NCI-H345 (cell line): ENCODE measurements at places on chromosomes 16 and 17.

GRCh38 chr17:58402047-58402446, 15.3 kb downstream of the RNF43 start:
- DNase-seq, result no peak

DNA sequence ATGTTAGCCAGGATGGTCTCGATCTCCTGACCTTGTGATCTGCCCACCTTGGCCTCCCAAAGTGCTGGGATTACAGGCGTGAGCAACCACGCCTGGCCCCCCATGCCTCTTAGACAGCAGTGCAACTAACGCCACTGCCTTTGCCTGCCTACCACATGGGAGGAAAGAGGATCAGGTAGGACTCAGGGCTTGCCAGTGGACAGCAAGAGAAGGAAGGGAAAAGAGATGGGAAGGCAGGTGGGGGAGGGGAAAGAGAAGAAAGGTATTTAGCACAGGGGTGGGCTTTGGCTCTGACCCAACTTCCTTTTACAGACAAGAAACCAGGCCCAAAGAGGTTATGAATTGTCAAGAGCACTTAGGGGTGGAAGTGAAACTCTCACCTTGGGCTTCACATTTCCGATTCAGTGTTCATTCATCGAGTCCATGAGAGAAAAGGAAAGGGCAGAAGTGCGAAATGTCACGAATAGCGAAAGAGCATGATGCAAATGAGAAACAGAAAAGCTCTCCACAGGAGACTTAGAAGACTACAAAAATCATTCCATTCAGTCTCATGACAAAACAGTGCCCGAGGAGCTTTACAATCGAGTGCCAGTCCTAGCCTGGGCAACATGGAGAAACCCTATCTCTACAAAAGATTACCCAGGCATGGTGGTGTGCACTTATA, 36.4 kb downstream of the CDK5R1 start:
- DNase-seq, result peak; percentile 11

GRCh38 chr17:74234486-74234885, 21.1 kb downstream of the TTYH2 start:
- no peak for DNase-seq

GRCh38 chr17:30235386-30236296, at the start of gene SLC6A4:
TSS of gene SLC6A4 (minus strand) at chr17:30235697. CDS start at chr17:30221958, 13,739 bp downstream.
- no peak for DNase-seq

DNA sequence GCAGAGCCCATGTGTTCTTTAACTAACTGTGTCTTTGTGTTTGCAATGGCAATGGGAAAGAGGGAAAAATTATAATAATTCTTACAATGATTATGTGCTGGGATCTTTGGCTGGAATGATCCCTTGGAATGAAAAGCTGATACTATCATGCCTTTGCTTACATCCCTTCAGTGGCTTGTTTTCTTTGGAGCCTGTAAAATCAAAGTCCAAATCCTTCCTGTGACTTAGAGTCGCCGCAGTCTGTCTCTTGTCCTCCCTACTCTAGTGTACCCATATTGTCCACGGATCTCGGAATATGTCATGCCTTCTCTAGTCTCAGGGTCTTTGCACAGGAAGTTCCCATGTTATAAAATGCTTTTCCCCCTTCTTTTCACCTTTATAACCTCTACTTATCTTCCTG, 111.7 kb upstream of the MAF start:
- no peak for DNase-seq

DNA sequence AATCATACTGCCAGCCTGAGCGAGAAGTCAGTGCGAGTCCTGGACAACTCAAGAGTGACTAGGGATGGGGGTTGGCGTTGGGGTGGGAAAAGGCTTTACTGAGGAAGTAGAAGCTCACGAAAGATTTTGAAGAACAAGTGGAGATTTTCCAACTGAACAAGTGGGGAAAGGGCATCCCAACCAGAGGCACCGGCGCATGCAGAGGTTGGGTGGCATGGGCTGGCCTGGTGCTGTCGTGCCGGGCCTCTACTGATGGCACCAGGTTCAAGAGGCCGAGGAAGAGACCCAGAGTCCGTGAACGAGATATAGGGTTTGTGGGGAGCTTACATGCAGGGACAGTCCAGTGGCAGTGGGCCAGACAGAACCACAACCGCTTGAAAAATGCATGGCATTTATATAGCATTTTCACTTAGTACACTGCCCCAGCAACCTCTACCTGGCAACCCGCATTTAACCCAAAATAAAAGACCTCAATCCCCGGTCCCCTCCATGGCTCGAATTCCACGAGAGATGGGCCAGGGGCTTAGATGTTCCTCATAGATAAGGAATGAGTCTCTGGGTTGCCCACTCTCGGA, 7.7 kb upstream of the ITGA3 start:
- no peak for DNase-seq

DNA sequence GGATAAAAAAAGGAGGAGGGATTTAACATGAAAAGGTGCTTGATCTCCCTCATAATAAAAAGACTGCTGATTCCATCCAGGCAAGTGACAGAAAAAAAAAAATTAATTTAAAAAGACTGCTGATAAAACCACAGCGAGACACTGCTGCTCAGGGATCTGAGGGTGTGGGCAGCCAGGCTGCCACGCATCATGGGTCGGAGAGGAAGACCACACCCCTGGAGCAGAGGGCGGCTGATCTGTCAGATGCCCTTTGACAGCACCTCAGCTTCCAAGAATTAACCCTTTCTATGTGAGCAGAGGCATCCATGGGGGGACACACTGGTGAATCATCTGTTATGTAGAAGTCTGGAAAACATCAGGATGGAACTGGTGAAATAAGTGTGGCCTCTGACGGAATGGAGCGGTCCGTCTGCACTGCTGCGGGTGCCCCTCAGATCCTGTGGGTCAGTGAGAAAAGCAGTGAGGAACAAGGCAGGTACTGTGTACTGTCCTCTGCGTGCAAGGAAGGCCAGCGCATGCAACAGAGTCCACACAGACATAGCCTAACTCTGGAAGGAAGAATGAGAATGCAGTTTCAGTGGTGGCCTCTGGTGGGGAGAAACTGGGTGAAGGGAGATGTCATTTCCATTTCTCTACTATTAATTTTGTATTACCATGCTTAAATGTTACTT, 19.8 kb downstream of the MAPT start:
- DNase-seq, result no peak

DNA sequence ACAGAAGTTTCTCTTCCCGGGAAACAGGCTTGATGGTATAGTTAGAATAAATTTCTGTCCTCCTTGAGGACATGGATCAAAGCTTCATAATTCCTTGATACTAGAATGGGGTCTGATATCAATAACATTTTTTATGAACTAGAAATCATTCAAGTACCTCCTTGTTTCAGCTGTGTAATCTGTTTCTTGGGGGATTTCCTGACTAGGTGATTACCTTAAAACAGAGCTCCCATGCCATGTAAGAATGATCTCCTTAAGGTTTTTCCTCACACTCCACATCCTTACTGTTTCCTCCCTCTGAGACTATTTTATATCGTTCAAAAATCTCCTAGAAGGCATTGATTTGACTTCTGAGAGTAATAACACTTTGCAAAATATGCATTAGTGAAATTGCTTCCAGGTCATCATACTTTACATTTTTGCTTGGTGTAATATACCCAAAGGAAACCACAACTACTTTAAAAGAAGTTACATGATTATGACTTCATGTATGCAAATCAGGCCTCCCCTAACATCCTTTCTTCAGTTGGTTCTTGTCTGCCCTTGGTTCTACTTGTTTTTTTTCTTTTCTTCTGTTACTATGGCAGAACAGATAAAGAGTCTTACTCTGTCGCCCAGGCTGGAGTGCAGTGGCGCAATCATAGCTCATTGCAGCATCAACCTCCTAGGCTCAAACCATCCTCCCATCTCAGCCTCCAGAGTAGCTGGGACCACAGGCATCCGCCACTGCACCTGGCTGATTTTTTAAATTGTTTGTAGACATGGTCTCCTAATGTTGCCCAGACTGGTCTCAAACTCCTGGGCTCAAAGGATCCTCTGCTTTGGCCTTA, 388.8 kb downstream of the ZFHX3 start:
- DNase-seq, result no peak

GRCh38 chr16:64754279-64754678, 367.6 kb downstream of the CDH11 start:
- DNase-seq, result no peak

- DNase-seq, result no peak
Observed at GRCh38 chr16:88783391-88784073, 1.5 kb downstream of the PIEZO1 start.

- no peak for DNase-seq
Observed at GRCh38 chr17:4733073-4733531, 1.9 kb downstream of the MED11 start.

DNA sequence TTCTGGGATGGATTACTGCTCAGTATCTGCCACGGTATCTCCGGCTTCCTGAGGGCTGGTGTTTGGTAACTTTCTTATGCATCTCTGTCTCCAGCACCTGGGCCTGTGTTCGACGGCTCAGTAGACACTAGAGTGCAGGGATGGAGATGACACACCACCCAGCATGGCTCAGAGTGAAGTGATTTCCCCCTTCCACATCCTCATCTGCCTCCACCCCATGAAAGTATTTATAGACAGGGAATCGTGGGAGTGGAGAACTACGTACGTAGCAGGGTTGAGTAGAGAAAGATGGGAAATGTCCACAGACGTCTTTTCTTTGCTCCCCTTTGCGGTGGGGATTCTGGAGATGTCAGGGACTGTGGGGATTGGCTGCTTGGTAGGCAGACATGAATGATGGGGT, 11.8 kb upstream of the SLC25A19 start:
- DNase-seq, result no peak

DNA sequence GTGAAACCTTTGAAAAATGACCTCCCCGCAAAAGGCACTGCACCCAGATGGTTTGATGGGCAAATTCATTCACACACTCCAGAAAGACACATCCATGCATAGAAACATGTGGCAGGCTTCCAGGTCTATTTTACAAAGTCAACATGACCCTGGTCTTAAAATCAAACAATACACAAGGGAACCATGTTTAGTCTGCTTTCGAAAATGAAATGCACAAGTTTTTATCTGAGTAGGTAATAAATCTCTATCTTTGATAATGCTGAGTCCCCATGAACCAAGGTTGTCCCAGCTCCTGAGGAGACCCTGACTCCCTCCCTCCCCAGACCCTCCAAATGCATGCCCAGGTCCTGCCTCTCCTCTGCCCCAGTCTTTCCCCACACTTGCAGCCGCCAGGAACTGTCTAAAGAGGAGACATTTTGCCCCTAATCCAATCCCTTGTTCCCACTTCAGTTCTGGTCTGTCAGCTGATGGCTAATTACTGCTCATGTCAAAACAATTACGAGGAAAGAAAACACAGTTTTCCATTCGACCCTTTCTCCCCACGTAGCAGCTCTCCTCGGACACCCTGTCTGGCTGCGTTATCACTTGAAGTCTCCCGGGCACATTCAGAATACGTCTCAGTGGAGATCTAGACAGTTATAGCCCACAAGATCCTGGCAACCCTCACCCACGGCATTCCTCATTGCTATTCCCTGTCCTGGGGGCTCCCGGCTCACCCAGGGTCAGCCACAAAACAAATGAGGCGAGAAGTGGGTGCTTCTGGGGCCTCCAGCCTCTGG, 68.8 kb upstream of the RCVRN start:
- no peak for DNase-seq

GRCh38 chr16:50403491-50403890, 34.7 kb upstream of the BRD7 start:
- no peak for DNase-seq

- DNase-seq, result no peak
Observed at GRCh38 chr16:35506898-35507194, 2047.4 kb downstream of the TP53TG3F start.

DNA sequence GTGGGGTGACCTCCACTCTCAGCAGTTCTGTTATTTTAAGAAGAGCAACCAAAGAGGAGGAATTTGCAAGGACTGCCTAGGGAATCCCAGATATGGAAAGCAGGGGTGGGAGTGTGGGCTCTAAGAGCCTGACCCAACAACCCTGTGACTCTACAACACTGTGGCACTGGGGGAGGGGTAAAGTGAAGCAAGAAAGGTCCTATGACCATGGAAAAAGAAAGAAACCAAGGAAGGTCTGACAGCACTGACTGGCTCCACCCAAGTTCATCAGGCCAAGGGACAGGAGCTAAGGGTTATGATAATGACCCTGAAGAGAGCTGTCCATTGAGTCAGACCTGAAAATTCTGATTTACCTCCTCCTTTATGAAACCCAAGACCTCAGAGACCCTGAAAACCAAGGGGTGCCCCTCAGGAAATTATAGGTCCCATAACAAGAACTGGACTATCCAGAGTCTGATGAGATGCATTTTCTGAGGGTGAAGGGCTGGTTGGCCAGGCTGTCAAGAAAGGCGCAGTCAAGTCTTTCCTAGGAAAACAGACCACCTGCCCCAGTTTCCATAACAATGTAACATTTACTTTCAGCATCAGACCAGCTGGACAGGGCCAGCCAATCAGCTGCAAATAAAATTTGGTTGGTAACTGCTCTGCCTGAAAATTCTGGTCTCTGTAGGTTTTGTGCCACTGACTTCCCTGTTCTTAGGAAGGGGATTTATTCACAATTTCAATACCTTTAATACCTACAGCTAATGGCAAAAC, 53.8 kb upstream of the MTMR4 start:
- no peak for DNase-seq

GRCh38 chr16:50696575-50697420, 3.4 kb downstream of the NOD2 start:
- DNase-seq, result no peak
